NCI-H446 (cell line): ENCODE measurements at places on chromosomes 3 and 15.

DNA sequence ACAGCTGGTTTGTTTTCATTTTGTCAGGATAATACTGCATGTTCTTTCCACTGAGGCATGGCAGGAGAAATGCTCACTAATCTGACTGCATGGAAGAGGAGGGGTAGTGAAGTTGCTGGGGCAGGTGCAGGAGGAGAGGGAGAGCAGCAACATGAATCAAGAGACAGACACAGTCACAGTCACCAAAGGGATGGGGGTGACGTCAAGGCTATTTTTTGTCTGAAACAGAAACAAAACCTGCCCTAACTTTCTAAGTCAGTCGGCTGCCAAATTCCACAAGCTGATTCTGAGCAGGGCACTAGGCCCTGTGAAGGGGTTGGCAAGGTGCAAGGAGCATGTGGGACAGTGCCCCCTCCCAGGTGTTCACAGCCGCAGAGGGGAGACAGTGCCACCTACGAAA lies 186.6 kb upstream of the NSMCE3 start:
- no peak for DNase-seq

GRCh38 chr3:13025090-13025489 lies 48.1 kb downstream of the IQSEC1 start:
- no peak for DNase-seq

GRCh38 chr15:83571820-83572707 lies 81.9 kb upstream of the ADAMTSL3 start:
- DNase-seq, result peak; percentile 1

DNA sequence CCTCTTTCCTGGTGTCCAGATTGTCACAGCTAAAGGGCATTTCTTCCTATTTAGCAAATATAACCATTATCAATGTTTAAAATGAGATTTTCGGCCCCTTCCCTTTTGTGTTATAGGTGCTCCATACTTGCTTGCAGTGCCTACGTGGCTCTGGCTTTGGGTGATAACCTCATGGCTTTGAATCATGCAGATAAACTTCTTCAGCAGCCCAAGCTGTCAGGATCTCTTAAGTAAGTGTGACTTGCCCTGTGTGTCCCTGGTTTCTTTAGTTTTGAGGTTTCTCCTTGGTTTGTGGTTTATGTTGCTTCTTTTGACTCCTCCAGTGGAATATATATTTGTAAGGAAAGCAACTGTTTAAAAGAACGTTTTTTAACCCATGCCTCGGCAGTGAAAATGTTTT lies 58.5 kb upstream of the TRIM71 start:
- no peak for DNase-seq

DNA sequence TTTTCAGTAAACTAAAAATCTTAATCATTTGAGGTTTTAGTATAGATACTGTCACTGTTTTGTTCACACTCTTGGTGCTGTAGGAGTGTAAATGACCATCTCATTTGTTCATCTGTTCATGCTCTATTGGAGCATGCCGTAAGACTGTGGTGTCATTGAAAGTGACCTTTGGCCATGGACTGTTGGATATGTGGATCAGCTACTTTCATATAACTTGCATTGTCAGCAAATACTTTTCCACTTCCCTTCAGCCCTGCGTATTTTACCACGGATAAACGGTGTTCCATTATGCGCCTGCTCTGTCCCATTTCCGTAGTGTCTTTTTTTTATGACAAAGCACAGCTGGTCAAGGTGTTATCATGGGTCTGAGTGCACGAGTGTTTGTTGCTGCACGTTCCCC lies 32.6 kb upstream of the SENP5 start:
- DNase-seq, result no peak

DNA sequence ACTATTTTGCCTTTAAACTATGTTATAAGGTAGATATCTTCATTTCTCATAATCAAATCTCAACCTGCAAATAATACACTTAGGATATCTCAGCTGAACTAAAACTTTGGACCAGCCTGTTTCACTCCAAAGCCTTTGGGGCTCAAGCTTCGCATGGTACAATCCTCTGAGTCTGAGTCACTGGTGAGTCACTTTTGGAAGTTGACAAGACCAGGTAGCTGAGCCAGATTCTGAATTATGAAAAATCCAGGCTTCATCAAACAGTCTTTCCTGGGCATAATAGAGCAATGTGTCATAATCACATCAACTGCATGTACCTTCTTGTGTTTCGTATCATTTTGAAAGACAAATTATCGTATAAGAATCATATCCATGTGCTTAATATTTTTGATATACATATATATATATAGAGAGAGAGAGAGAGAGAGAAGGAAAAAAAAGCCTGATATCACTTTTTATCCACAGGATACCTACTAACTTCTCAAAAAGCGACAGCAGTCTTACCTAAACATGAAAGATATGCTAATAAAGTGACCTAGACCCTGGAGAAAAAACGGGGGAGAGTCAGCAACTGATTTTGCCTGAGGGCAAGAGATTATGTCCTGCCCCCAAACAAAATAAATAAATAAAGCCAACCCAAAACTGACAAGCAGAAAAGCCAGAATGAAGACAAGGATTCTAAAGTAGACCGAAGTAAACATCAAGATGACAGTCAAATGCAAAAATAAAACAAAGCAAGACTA lies 263.9 kb upstream of the TGFBR2 start:
- peak; percentile 46 for DNase-seq

DNA sequence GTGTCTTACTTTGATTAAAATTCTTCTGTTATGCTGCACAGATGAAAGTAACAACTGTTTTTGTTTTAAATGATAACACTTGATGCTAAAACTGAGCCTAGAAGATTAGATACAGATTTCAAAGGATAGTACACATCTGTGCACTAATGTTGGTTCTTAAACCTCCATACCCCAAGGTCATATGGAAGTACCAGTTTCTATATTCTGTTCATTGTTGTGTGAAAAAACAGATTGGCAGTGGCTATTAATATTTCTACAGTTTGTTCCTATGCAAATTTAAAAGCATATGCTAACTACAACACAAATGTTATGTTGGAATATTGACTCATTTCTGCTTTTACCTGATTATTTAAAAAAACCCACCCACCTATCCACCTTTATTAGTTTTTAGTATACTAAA lies 32.0 kb upstream of the GBE1 start:
- no peak for DNase-seq

- DNase-seq, result no peak
Observed at GRCh38 chr3:29319262-29319661, 38.4 kb downstream of the RBMS3 start.

DNA sequence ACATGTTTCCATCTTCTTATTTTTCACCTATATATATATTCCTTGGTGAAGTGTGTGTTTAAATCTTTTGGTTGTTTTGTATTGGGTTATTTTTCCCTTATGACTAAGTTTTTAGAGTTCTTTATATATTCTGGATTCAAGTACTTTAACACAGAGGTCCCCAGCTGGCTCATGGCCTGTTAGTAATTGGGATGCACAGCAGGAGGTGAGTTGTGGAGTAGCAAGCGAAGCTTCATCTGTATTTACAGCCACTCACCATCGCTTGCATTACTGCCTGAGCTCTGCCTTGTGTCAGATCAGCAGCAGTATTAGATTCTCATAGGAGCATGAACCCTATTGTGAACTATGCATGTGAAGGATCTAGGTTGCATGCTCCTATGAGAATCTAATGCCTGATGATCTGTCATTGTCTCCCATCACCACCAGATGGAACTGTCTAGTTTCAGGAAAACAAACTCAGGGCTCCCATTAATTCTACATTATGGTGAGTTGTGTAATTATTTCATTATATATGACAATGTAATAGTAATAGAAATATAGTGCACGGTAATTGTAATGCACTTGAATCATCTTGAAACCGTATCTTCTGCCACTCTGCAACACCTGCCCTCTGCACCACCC lies 151.6 kb downstream of the RSRC1 start:
- peak; percentile 11 for DNase-seq

GRCh38 chr3:118817748-118818165 lies 216.9 kb downstream of the IGSF11 start:
- DNase-seq, result peak; percentile 82

DNA sequence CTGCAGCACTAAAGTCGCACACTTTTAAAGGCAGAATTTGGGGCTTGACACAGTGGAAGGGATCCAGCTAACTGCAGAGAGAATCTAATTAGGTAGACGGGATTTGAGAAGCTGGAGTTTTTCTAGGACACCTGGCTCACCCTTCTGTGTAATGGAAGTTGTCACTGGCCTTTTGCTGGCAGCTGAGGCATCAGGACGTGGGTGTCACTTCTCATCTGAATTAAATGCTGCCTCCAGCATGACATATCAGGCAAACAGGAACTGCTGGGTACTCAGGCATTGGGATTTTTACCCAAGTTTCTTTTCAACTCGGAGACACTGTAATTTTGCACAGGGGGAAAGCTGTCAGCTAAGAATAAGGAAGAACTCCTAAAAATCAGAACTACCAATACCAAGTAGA lies 861.9 kb upstream of the ARPP21 start:
- DNase-seq, result no peak

- no peak for DNase-seq
Observed at GRCh38 chr3:16364323-16364722, 99.3 kb downstream of the OXNAD1 start.

- DNase-seq, result no peak
Observed at GRCh38 chr3:22907796-22908195, 295.3 kb upstream of the UBE2E2 start.

- DNase-seq, result no peak
Observed at GRCh38 chr3:131454501-131454900, 48.3 kb downstream of the MRPL3 start.

DNA sequence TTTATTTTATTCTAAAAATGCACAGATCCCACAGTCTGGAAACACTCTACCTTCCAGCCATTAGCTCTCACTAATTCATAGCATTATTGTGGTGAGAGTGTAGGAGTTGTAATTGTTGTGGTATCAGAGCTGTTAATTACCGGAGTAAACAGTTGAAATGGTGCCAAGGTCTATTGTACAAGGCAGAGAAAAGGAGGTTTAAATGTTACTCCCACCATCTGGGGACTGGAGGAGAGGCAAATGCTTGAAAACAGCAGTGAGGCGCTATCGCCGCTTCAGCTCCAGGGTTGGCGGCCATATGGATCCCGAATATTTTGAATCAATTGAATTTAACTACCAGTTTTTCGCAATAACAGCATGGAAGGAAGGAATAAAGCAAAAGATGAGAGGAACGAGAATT lies 113.1 kb upstream of the C15orf61 start:
- no peak for DNase-seq

DNA sequence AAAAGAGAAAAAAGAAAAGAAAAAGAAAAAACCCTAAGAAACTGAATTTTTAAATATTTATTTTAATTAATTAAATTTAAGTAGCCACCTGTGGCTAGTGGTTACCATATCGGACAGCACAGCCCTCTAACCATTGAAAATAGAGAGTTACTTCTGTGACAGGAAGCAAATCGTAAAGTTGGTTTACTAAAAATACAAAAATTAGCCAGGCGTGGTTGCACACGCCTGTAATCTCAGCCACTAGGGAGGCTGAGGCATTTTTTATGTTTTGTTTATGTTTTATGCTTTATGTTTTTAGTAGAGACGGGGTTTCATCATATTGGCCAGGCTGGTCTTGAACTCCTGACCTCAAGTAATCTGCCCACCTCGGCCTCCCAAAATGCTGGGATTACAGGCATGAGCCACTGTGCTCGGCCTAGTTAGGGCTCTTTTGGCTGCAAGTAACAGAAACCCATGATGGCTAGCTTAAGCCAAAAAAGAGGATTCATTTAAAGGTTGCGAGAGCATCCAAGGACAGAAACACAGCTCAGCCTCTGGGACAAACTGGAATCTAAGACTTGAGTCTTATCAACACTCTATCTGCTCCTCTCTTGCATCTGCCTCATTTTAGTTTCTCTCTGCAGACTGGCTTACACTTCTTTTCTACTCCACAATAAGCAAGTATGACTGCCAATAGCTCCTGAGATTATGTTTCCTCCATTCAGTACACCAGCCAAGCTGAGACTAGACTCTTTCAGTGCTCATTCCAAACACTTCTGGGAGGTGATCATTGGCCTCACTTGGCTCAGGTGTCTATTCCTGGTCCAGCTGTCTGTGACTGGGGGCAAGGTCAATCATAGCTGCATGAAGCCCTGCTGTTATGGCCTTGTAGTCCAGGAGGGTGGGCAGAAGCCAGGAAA lies 6.8 kb upstream of the SKIL start:
- no peak for DNase-seq

DNA sequence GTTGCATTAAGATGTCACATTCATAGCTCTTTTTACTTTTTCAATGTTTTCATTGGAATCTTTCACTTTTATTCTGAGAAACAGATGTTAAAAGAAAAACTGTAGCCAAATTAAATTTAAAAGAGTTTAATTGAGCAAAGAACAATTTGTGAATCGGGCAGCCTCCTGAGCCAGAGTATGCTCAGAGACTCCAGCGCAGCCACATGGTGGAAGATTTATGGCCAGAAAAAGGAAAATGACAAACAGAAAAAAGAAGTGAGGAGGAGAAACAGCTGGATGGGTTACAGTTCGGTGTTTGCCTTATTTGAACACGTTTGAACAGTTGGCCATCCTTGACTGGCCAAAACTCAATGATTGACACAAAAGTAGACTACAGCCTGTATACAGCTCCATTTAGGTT lies 33.8 kb upstream of the RAB11A start:
- peak; percentile 37 for DNase-seq
